ENCODE measurements at places on chromosomes 16 and 17.

DNA sequence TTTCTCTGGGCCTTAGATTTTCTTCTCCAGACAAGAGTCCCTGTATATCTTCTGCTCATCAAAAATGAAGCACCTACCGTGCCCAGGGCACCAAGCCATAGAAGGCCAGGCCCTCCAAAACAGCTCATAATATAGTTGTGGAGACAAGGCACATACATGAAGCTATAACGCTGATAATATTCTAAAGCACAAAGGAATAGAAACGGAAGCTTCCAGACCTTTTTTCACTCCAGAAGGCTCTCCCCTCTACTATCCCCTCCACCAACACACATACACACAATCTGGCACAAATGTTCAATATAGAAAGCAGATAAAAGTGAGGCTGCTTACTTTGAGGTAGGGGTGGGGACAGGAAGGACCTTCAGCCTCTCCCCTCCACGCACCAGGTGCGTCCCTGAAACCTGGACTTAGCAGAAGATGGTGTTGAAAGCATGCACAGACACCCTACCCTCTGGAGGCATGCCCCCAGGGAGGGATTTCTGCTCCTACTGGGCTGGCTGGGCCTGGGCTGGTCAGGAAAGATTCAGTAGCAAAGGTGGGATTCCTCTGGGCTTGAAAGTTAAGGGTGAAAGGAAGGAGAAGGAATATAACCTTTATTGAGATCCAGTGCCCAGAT, 14.1 kb upstream of the SUPT4H1 start:
- no peak for DNase-seq

GRCh38 chr17:50338645-50339044, 7.3 kb upstream of the XYLT2 start:
- no peak for DNase-seq

DNA sequence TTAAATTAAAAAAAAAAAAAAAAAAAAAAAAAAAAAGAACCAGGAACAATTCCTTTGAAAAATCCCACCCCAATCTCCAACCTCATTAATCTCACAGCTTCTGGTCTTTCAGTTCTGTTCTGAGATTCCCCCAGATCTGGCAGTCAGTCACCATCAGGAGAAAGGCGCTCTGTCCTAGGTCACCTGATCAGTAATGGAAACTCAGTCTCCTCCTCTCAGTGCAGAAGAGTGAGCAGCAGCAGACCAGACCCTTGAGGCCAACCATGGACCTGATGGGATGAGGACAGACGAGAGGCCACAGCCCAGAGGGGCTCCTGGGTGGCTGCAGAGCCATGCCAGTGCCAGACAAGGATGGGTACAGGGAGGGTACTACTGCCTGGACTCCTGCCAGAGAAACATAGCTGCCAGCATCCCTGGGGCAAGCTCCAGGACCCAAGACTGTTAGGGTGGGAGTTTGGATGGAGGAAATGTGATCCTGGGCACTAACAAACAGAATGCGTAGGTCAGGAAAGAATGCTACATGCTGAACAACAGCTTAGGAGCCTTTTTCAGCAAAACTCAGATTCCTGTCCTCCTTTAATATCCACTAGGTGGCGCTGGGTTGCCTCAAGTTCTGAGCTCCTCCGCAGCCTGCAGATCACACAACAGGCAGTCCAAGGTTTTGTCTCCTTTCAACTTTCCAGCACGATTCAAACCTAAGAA, 28.7 kb downstream of the MPG start:
- peak; percentile 74 for DNase-seq

GRCh38 chr17:28737770-28738679, 5.8 kb upstream of the TRAF4 start:
- no peak for DNase-seq

GRCh38 chr16:54805648-54806047, 125.0 kb upstream of the IRX5 start:
- DNase-seq = no peak

DNA sequence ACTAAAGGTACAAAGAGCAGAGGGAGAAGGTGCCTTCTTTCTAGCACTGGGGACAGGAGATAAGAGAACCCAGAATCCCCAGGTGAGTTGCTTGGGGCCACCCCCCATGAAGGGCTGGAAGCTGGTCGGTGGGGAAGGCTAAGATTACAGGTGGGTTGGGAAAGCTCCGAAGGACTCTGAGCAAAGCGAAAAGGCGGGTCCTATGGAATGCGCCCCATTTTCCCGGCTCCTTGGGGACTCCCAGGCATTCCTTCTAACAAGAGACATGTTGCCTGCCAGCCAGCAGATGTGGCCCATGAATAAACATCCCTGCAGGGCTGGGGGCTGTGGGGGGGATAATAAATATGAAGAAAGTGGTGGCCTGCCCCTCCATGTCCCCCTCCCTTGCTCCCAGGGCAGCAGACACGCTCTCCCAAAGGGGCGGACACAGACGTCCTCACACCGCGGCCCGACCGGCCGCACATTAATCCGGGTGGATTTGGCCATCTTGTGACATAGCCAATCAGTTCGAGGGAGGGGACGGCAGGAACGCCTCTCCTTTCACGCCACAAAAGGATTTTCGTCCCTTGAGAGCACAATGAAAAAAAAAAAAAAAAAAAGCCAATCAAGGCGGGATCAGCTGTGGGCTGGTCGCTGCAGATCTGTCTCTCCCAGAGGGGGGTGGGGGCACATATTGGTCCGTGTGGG, 98.5 kb downstream of the SOX9 start:
- DNase-seq = no peak

- DNase-seq = no peak
Measured at GRCh38 chr17:72378414-72379390, 257.9 kb downstream of the SOX9 start.

- DNase-seq = no peak
Measured at GRCh38 chr16:72425571-72426341, 253.8 kb upstream of the PMFBP1 start.

DNA sequence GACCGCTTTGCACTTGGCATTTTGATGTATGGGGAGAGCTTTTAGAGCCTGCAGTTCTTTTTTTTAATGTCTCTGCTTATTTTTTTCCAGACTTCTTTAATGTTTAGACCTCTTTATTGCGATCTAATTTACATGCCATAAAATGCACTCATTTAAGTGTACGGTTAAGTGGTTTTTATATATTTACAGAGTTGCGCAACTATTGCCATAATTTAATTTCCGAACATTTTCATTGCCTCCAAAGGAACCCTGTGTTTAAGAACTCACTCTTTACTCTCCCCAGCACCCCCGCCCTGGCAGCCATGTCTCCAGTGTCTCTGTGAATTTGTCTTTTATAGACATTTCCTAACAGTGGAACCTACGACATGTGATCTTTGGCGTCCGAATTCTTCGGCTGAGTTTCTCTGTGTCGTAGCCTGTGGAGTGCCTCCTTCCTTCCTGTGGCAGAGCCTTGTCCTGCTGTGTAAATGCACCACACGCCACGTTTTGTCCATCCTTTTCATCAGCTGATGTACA, 24.0 kb downstream of the ZNF750 start:
- DNase-seq = no peak

DNA sequence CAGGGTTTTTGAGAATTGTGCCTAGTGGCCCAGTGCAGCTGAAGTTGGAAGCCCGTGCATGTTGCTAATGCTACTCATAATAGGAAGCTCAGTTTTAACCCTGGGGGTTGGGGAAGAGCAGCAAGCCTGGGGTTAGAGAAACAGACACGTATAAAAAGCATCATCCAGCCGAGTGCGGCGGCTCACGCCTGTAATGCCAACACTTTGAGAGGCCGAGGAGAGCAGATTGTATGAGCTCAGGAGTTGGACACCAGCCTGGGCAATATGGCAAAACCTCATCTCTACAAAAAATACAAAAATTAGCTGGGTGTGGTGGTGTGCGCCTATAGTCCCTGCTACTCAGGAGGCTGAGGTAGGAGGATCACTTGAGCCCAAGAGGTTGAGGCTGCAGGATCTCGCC, 2.3 kb upstream of the CLUH start:
- no peak for DNase-seq

DNA sequence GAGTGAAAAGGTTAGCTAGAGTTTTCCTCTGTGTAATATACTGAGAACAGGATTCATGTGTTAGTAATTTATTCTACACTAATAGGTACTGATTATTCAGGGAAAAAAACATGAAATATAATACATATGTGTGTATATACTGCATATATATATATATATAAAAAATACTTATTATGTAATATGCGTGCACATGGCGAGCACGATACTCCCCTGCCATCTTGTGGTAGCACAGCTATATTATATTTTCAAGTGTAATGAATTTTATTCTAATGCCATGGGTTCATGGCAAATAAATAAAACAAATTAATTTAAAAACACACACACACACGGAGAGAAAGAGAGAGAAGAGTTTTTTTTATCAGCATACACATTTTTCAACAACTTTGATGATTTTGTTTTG, 460.6 kb downstream of the KCNJ2 start:
- DNase-seq = no peak

- DNase-seq = peak; percentile 85
Measured at GRCh38 chr16:1772908-1773702, at the start of gene MRPS34. Gene MRPS34 (minus strand): TSS chr16:1773134. CDS start chr16:1773119, 15 bp downstream.

- no peak for DNase-seq
Measured at GRCh38 chr17:65123757-65124675, 13.2 kb upstream of the RGS9 start.

GRCh38 chr17:76967762-76968161, 99.6 kb downstream of the MGAT5B start:
- DNase-seq = no peak

DNA sequence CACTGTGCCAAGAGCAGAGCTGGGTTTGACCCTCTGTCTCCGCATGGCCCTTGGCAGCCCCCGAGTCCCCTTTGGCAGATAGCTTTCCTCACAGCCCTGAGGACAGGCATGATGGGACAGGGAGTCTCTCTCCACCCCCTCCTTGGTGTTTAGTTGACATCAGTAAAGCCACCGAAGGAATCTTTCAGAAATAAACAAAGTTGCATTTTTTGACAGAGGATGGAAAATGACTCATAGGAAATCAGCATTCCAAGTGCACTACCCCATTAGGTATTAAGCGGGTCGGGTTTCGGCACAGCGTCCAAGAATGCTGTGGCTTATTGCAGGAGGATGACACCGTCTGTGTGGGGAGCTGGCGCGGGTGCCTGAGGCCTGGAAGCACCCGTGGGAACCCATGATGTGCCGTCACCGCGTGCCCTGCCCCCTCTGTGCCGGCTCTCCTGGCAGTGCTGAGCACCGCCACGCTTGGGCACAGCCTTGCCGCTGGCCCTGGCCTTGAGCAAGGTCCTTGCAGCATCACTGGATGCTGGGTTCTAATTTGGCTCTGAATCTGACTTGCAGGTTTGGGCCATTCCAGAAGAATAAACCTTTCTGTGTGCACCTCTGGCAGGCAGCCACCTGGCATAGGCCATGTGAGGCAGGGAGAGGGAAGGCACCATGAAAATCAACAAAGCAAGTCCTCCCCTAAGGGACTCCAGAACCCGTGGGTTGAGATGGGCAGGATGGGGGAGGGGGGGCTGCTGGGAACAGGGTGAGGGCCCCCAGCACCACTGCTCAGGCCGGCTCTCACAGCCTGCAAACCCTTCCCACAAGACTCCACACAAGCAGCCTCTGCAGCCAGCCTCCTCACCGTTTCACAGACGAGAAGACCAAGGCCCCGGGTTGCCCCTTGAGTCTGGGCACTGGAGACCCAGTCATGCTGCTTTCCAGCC, 50.5 kb upstream of the ZNF469 start:
- DNase-seq = no peak

- DNase-seq = no peak
Measured at GRCh38 chr17:51611585-51611984, 351.2 kb downstream of the UTP18 start.

- DNase-seq = no peak
Measured at GRCh38 chr17:77824780-77825280, 133.7 kb upstream of the TNRC6C start.

GRCh38 chr17:55641676-55642081, 81.0 kb downstream of the TMEM100 start:
- DNase-seq = peak; percentile 13

GRCh38 chr17:4673986-4674684, 29.8 kb downstream of the PELP1 start:
- DNase-seq = no peak

GRCh38 chr17:45384789-45385262, 47.8 kb downstream of the ARHGAP27 start:
- DNase-seq = no peak

DNA sequence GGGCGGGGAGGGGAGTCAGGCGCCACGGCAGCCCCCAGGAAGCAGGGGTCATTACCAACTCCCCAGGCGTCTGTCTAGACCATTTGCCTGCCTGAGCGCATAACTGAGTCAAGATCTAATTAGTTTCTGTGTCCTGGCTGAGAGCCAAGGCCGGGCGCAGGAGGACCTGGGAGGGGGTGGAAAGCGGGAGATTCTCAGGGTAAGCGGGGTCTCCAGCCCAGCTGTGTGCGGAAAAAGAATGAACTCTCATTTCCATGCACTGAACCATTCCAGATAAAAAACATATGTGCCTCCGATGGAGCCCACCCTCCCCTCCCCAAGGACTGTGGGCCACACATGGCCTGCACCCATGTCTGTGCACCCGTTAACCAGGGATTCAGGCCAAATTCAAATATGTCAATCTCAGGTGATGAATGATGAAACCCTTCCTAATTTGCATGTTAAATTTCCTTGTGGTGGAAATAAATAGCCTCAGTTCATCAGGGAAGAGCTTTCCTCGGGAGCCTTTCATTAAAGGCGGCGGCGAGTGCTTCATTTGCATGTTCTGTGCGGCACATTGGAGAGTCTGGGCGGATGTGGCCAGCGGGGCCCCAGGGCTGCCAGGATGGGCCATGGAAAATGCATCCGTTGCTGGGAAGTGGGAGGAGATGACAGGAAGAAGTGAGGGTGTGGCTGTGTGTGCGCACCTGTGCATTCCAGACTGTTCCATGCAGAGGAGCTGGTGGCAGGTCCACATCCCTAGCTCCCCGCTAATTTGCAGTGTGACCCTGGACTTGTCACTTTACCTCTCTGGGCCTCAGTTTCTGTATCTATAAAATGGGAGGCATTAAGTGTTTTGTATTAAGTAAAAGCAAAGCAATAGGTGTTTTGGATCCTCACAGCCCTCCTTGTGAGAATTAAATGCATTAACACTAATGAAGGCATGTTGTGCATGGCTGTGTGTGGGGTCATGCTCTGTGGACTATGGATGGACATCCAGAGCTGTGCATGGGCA, 151.1 kb downstream of the SDK2 start:
- DNase-seq = no peak

- DNase-seq = no peak
Measured at GRCh38 chr17:48816438-48816773, 623 bp downstream of the TTLL6 start.

DNA sequence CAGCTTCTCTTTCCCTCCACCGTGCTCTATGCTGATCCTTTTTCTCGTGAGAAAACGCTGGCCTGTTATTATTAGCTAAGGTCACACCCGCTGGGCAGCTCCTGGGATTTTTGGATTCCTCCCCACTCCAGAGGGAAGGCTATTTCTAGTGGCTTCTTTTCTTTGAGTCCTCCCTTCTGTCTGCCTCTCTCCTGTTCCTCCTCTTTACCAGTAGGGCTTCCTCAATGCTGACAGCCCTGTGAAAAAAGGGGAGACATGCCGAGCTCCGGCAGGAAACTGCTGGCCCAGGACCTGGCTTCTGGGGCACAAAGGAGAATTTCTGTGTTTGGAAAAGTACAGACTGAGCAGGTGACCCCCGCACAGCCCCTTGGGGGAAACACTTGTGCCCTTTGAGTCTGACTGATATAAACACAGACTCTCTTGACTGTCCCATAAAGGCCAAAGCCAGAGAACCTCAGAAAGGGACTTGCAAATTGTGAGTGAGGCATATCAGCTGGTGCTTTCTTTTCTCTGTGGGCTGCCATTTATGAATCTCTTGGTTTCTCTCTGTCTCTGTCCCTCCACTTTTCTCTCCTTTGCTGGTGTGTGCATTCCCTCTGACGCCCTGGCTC, 14.0 kb upstream of the RNF135 start:
- DNase-seq = no peak

All from CD4-positive, alpha-beta T cell treated with Interleukin-12 subunit alpha and Interleukin-12 subunit beta, for 1 hour (primary cell).